Pulmonary artery endothelial cell (primary cell): ENCODE measurements at places on chromosomes 6 and 20. TPM values are rescaled to one million over a fixed set of nuclear protein-coding genes. Genes with fewer than 3 reads are reported as not detected.

The ABHD16A gene
- total RNA-seq: 37.3 and 65.3 TPM in 2 replicates

The ANKRD66 gene
- total RNA-seq: not detected in 2 replicates

The TMEM30A gene
- total RNA-seq: 233 and 297 TPM in 2 replicates

GRCh38 chr6:7108964-7109836 is 1.4 kb downstream of the RREB1 start:
- DNase-seq: no peak

DNA sequence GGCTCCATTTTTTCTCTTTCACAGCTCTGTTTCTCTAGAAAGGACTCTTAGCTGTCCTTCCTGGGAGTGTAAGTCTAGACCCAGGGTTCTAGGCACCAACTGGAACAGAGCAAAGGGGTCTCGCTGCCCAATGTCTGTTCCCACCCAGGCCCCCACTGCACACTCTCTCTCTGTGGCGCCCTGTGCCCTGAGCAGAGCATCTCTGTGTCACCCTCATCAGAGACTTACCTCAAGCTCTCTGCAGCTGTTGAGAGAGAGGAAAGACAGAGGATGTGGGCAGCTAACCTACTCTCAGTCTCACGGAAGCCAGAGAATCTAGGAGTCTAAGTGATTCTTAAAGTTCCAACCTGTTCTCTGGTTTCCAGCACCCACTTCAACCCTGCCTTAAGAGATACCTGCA is 9.5 kb downstream of the NCR2 start:
- DNase-seq: no peak

DNA sequence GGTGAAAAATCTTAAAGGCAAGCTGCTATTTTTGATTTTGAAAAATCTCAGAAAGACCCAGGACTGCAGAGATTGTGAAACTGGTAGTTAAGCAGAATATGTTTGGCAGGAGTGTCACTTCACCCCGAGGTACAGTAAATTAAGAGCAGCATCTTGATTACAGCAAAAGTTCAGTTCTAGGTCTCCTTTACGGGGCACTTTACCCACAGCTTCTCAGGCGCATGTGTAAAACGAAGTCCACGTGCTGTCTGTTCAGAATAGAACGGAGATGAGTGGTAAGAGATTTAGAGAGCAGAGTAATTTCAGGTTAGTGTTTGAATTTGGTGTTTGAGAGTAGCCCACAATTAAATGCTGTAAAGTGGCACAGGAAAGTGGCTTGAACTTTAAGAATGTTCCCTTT is 84.0 kb downstream of the FARS2 start:
- no peak for DNase-seq

The LGSN gene
- not detected in 2 replicates for total RNA-seq

DNA sequence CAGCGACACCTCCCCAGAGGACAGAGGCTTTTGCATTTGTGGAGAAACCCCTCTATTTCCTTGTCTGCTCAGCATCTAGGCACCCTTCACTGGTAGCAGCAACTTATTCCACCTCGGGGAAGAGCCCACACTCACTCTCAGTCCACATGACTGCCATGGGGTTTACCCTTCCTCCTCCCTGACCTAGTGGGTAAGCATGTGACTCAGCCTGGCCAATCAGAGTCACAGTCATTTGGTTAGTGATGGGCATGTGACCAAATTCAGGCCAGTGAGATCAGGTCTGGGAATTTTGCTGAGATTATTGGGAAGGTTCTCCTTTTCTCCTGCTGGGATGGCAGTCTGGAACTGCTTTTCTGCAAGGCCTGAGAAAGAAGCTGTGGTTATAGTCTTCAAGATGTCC is 145.7 kb upstream of the PHACTR3 start:
- no peak for DNase-seq

DNA sequence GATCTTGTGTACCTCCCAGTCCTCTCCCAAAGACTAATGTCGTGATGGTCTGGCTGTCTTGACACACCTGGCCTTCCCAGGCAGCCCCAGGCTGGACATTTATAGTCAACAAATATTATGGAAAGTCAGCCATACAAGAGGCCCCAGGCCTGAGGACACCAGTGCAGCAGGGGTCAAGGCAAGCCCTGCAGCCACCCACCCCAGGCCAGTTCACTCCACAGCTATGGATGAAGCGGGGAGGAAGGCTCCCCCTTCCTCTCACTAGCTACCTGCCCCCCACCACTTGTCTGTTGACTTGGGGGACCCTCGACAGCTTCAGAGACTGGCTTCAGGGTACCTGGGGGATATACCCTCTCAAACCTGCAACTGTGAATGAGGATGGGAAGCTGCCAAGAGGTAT is 132.1 kb downstream of the MRPL14 start:
- no peak for DNase-seq

DNA sequence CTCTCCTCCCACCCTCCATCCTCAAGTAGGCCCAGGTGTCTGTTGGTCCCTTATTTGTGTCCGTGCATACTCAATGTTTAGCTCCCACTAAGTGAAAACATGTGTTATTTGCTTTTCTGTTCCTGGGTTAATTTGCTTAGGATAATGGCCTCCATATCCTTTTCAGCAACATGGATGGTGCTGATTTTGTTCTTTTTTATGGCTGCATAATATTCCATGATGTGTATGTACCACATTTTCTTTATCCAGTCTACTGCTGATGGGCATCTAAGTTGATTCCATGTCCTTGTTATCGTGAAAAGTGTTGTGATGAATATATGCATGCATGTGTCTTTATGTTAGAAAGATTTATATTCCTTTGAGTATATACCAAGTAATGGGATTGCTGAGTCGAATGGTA is 314.9 kb upstream of the IRAK1BP1 start:
- DNase-seq: no peak

- DNase-seq: no peak
Measured at GRCh38 chr6:36226438-36227047, 30.0 kb downstream of the BRPF3 start.

The RPN2 gene
- total RNA-seq: 200 and 269 TPM in 2 replicates

- no peak for DNase-seq
Measured at GRCh38 chr20:61857884-61858283, 207.8 kb downstream of the TAF4 start.

GRCh38 chr20:32159766-32160221 is 47.7 kb downstream of the PLAGL2 start:
- DNase-seq: no peak

The OPRM1 gene
- total RNA-seq: not detected in 2 replicates

The SEMG1 gene
- not detected in 2 replicates for total RNA-seq

DNA sequence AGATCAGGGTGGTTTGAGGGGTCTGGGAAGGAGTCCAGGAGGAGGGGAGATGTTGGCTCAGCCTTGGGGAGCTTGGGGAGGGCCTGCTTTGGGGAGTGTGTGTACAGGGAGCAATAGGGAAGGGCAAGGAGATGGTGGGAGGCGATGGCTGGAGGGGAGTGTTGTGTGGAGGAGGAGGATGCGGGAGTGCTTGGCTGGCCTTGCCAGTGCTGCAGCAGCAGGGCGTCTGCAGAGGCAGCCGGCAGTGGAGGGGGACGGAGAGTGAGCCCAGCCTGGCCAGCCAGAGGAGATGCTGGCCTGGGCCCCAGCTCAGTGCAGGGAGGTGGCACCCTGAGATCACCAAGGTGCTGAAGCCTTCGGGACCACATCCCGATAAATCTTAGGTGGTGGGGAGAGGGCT is 3.9 kb downstream of the IP6K3 start:
- DNase-seq: no peak

GRCh38 chr6:72739368-72739779 is 117.5 kb downstream of the KCNQ5 start:
- no peak for DNase-seq

The MAP7 gene
- total RNA-seq: 0.66 and 0.74 TPM in 2 replicates

The LRRC73 gene
- 0.14 and 0.20 TPM in 2 replicates for total RNA-seq

GRCh38 chr6:140018588-140018987 is 644.1 kb upstream of the CITED2 start:
- DNase-seq: no peak

The CCDC170 gene
- total RNA-seq: 0.04 and 0.20 TPM in 2 replicates

GRCh38 chr20:43187476-43188233 is 2.1 kb downstream of the PTPRT start:
- no peak for DNase-seq

- peak; percentile 20 for DNase-seq
Measured at GRCh38 chr6:132715204-132715603, 1.3 kb upstream of the VNN1 start.

DNA sequence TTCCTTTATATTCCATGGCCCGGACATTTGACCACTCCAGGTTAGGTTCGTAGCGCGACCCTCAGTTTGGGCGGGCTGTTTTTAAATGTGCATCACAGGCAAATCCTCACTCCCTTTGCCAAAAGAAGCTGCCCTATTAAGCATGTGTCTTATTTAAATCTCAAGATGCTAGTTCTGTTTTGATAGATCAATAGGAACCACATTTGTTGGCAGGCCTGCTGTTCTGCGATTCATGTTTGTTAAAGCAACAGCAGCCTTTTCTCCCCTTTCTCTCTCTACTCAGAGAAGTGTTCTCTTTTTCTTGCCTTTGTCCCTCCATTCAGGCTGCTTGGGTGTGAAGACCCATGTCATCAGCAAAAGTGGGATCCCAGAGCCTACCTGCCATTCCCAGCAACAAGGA is 212.0 kb upstream of the SSTR4 start:
- DNase-seq: no peak

The SPDEF gene
- 0.11 TPM in 1 of 2 replicates, not detected in the other for total RNA-seq

- no peak for DNase-seq
Measured at GRCh38 chr6:6402006-6402405, 81.5 kb upstream of the F13A1 start.
